ENCODE measurements at places on chromosomes 6 and 20. TPM values are rescaled to one million over a fixed set of nuclear protein-coding genes. Genes with fewer than 3 reads are reported as not detected.

The UTRN gene
- 125 TPM for total RNA-seq

The SIRPG gene
- total RNA-seq = 17.1 TPM

The HTR1E gene
- total RNA-seq = not detected

The REM1 gene
- total RNA-seq = not detected

The RIMS4 gene
- total RNA-seq = not detected

The ADGRG6 gene
- total RNA-seq = 0.54 TPM

The SEL1L2 gene
- not detected for total RNA-seq

The TCP11 gene
- not detected for total RNA-seq

The SMLR1 gene
- total RNA-seq = not detected

GRCh38 chr6:164926686-164927085 is 382.7 kb downstream of the C6orf118 start:
- no peak for DNase-seq

DNA sequence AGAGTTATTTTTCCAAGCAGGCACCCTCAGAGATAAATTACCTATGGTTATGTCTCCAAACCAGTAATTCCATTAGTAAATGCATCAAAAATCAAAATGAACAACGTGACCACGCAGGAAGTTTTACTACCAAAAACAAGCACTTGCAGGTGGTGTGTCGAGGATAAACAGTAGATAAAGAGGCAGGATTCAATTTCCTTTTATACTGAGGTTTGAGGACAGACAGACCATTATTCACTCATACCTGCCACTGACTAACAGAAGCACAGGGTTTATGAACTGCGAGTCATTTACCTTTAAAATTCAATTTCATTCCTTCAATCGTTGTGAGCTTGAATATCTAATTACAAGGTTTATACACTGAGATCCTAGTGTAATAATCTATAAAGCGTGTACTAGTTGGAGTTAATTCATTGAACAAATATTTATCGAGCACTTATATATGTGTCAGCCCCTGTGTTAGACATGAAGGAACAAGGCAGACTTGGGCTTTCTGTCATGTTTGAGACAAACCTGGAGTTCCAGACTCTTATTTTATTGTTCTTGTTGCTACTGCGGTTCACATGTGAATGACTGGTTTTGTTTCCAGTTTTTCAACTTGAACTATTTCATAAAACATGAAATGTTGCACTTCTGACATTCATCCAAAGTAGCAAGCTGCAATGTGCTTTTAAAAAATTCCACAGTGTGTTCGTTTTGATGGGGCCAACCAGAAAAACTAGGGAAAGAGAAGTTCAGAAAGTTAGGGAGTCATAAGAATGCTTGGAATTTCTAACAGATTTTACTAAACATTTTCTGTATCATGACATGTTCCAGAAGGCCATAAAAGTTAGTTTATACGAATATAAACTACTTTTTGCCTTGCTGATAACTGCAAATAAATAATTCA is 205.6 kb downstream of the UST start:
- no peak for DNase-seq

DNA sequence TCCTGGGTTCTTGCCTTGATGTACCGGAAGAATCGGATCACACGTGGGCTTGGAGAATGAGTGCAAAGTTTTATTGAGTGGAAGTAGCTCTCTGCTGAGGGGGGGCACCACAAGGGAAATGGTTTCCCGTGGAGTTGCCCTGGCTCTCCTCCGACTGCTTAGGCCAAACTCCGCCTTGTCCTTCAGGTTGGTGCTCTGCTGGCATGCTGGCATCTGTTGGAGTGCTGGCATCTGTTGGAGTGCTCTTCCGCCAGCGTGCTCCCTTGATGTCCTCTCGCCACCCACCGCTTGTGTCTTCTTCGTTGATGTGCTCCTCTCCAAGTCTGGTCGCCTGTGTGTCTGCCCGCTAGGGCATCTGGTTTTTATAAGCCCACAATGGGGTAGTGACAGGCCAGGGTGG is 317.1 kb upstream of the HSF2 start:
- no peak for DNase-seq

DNA sequence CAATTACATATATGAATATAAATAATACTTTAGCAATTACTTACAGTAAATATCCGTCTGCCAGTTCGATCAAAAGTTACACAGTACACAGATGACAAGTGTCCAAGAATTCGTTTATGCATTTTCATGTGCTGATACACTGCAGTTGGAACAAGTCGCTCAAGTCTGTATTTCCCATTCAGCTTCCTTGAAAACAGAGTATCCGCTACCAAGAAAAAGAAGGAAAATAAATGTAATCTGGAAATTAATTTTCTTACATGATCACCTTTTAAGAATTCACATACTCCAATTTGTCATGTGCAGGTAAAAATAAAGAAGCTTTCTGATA is 35.3 kb downstream of the PHIP start:
- no peak for DNase-seq

DNA sequence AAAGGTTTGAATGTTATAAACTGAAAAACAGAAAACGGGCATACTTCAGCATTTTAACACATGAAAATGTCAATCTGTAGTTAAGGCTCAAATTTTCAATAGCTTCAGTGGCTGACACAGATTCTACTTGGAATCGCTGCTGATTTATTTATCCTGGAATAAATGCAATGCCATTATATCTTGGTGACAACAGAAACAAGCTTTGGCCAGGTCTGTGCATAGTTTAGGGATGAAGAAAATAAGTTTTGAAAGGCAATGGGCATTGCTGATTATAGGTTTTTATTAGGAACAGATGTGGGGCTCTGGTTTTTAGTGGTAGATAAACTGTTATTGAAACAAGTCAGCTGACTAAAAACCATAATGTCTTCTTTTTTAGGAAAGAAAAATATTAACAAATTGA is 96.8 kb upstream of the SOX4 start:
- no peak for DNase-seq

DNA sequence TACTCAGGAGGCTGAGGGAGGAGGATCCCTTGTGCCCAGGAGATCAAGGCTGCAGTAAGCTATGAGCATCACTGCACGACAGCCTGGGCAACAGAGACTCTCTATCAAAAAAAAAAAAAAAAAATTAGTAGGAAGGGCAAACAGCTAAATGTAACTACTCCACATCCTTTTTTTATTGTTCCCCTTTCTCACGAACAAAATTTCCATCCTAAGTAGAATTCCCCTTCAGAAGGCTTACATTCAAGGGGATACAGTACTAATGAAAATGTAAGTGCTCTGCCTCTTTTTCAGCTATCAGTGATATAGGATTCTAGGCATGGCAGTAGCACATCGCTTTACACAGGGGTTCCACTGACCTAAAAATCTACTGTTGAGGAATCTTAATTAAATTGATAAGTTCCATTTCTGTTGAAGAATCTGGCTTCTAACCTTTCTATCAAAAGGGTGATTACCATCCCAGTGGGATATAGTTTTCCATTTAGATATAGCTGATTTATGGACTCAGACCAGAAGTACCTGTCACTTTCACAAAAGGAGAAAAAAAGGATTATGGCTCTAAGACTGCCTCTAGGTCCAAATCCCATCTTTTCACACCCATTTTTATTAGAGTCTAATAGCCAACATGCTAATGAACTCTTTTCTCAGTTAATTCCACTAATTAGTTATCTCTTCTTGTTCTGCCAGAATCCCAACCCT is 2.6 kb downstream of the B4GALT5 start:
- no peak for DNase-seq

GRCh38 chr6:162973151-162973872 is 245.5 kb downstream of the PACRG start:
- no peak for DNase-seq

DNA sequence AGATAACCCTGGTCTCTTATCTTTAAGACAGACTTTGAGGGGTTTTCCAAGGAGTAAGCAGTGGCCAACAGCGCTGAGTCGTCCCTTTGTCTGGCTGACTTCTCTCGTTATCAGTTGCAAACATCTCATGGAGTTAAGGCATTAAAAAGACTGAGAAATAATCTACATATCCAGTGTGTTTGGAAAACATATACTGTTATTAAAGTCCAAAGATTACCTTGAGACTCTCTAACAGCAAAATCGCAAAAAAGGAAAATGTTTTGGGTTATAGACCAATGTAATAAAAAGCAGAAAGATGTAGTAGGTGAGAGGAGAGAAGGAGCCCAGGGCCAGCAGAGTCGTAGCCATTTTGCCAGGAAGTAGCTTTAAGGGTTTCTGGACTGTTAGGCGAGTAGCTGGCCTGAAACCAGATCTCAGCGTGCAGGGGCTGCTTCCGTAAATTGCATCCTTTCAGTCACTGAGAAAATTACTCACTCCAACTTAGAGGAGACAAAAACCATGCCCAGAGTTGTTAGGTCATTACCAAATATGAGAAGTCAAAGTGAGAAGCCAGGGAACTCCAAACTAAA is 24.6 kb downstream of the MYLK4 start:
- DNase-seq = no peak

GRCh38 chr6:4610256-4610655 is 165.9 kb upstream of the CDYL start:
- no peak for DNase-seq

All from CD8-positive, alpha-beta T cell (primary cell).